ENCODE measurements at places on chromosomes 5 and 9.

GRCh38 chr5:133794771-133795415 is 173.5 kb downstream of the C5orf15 start:
- DNase-seq: no peak

GRCh38 chr5:72465601-72466563 is 41.3 kb downstream of the ZNF366 start:
- DNase-seq: no peak

- DNase-seq: no peak
Measured at GRCh38 chr5:17192191-17192590, 25.2 kb upstream of the BASP1 start.

DNA sequence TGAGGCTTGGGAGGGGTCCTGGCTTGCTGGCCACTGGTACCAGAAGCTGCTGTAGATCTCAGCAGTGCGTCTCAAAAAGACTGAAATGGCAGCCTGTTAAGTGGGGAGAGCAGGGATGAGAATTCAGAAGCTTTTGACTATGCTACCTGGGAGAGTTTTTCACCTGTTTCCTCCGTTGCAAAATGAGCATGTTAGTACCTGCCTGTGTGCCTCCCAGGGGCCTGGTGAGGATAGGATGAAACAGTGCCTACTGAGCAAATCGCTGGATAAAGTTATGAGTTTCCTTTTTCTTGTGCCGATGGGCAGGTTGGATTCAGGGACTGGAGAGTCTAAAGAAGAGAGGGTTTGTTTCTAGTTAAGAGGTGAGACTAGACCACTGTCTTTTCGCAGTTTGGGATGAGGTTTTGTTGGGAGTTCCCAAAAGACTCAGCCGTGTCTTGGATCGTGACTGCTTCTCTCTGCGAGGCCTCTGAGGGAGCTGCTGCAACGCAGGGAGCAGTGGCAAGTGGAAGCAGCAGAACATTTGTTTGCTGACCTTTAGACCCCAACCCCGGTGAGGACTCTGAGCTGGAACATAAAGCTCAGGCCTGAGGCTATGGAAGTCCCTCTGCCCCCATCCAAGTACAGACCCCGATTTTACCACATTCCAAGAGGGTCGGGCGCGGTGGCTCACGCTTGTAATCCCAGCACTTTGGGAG is 1.4 kb downstream of the RALGPS1 start:
- DNase-seq: no peak

- no peak for DNase-seq
Measured at GRCh38 chr5:36202521-36202961, 39.2 kb downstream of the NADK2 start.

DNA sequence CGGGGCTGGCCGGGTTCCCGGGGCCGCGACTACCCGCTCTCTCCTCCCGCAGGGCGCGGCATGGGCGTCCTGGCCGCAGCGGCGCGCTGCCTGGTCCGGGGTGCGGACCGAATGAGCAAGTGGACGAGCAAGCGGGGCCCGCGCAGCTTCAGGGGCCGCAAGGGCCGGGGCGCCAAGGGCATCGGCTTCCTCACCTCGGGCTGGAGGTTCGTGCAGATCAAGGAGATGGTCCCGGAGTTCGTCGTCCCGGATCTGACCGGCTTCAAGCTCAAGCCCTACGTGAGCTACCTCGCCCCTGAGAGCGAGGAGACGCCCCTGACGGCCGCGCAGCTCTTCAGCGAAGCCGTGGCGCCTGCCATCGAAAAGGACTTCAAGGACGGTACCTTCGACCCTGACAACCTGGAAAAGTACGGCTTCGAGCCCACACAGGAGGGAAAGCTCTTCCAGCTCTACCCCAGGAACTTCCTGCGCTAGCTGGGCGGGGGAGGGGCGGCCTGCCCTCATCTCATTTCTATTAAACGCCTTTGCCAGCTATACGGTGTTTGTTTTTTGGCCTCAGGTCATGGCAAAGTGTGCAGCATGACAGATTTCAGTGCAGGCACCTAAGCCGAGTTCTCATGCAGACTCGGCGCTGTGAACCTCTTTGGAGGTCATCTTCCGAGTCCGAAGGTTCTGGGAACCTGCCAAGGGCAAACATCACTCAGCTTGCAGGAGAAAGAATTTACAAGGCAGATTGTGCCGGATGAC is 516 bp downstream of the MRPL41 start:
- DNase-seq: no peak

DNA sequence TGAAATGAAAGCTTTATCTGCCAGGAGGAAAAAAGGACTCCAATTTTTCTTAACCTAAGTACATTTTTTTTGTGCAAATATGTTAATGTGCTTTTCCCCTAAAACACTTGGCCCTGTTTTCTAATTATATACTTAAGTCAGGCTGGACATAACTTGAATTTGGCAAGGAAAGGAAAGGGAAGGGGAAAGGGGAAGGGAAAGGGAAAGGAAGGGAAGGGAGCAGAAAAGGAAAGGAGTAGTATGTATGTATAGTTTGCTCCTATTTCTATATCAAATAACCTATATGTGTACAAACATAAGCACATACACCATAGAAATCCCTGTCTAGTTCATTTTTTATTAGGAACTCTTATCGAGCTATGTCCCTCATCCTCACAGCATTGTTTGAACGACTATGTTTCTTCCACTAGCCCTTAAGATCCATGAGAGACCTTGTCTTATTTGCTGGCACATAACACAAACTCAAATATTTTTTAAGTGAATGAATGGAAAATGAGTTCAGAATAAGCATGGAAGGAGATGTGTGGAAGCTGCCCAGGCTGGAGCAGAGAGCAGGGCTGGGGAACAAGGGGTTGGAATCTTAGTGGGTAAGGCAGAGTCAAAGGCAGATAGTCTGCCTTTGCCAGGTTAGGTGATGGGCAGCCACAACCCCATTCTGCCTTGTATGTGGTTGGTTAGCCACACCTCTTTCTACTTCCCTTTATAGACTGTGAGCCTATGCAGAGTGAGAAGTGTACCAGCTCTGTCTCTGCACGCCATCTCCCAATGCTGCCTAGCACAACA is 70.0 kb downstream of the KLHL3 start:
- DNase-seq: peak; percentile 1

DNA sequence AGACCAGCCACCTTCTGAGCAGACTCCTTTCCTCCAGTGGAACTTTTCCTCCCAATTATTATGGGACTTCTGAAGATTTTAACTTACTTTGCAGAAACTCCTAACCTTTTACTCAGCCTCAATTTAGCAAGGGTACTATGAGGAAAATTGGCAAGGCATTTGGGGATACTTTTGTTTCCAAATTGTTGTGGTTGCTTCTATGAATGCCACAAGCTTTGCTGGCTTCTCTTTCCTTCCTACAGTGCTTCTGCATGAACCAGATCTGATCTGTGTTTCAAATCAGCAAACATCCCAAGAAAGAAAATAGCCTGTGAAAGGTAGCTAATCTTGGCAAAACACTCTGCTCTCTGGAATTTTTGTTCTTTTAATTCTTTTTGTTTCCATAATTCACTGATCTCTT is 57.3 kb upstream of the TAF11L2 start:
- DNase-seq: no peak

Data from stimulated activated CD8-positive, alpha-beta memory T cell treated with anti-CD3 and anti-CD28 coated beads, Interleukin-15, amount 100 ng/mL, for 1 hour (primary cell).